Astrocyte (in vitro differentiated cells and primary cell): ENCODE measurements at places on chromosomes 16 and 17. TPM values are rescaled to one million over a fixed set of nuclear protein-coding genes. Genes with fewer than 3 reads are reported as not detected.

The CDH1 gene
- 10.7 and 23.8 TPM in 2 replicates for total RNA-seq

The KRTAP2-3 gene
- total RNA-seq, result 3.8 and 7.1 TPM in 2 replicates

The TBX4 gene
- total RNA-seq, result 0.14 TPM in 1 of 2 replicates, not detected in the other

The ITGAL gene
- 0.23 TPM in 1 of 2 replicates, not detected in the other for total RNA-seq

The WNT9B gene
- total RNA-seq, result 0.48 and 0.84 TPM in 2 replicates
